ENCODE measurements at places on chromosomes 6 and 20.

DNA sequence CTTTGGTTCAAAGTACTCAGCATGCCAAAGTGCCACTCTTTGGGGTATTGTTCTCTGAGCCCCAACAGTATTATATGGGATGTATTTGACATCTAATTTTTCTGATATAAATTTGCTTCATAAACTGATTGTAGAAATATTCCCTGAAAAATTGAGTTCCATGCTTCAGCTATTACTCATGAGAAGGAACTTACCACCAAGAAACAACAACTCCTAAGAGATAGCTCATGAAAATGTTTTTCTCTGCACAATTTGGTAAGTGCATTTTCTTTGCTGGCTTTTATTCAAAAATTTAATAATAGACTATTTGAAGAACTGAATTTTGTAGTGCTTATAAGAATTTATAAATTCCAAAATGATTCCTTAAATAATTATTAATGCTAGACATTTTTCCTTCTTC, 12.8 kb upstream of the TPD52L1 start:
- no peak for DNase-seq

- DNase-seq = no peak
Measured at GRCh38 chr6:156260815-156261214, 516.4 kb upstream of the ARID1B start.

DNA sequence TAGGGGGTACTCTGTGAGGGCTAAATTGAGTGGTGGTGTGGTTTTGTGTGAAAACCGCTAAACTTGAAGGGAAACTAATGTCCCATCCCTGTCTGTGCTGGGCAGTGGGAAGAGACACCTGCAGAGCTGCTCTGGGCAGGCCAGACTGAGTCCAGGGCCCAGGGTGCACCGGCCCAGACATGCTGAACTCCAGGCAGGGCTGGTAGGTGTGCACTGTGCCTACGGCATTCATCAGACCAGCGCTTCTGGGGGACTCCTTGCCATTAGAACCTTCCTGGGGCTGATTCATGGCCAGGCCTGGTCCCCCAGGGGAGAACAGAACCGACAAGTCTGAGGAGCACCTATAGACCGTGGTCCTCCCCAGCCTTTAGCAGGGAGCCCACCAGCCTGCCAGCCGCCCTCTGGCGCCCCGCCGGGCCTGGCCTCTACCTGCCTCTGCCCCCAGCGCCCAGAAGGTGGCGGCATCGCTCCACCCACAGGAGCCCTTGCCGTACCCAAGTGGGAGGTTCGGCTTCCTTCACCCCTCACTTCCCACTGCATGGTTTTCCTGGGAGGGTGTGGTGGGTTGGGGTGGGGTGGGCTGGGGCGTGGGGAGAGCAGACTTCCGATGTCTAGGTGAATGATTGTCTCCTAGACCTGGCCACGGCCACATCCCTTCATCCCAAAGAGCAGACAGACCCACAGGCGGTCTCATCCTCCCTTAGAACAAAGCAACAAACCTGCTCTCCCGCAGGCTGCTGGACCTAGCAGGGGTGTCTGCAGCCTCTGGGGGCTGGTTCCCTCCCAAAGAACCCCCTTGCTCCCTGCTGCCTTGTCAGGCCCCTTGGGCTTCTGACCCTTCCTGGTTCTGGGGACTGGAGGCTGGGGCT, 15.5 kb downstream of the CCDC167 start:
- DNase-seq = peak; percentile 83

DNA sequence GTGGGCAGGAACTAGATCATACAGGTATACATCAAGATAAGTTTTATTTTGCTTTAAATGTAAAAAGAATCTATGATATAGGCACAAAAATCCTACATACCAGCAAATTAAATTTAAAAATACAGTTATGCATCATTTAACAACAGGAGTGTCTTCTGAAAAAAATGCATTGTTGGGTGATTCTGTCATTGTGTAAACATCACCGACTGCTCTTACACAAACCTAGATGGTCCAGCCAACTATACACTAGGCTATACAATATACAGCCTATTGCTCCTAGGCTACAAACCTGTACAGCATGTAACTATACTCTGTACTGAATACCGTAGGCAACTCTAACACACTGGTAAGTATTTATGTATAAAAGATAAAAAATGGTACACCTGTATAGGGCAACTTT, 139.4 kb downstream of the RNGTT start:
- DNase-seq = no peak

- no peak for DNase-seq
Measured at GRCh38 chr6:113067612-113068275, 720.6 kb downstream of the RFPL4B start.

DNA sequence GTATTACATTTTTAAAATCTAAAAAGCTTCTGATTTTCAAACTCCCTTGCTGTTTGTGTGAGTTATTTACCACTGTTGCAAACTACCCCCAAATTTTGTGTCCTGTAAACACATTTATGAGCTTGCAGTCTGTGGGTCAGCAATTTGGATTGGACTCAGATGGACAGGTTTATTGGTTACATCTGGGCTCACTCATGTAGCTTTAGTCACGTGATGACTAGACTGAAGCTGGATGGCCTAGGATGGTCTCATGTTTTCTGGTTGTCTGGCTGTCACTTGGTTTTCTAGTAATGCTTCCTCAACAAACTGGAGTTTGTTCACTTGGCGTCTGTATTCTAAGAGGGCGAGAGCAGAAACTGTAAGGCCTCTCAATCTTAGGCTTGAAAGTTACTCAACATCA, 12.2 kb upstream of the C6orf58 start:
- no peak for DNase-seq

DNA sequence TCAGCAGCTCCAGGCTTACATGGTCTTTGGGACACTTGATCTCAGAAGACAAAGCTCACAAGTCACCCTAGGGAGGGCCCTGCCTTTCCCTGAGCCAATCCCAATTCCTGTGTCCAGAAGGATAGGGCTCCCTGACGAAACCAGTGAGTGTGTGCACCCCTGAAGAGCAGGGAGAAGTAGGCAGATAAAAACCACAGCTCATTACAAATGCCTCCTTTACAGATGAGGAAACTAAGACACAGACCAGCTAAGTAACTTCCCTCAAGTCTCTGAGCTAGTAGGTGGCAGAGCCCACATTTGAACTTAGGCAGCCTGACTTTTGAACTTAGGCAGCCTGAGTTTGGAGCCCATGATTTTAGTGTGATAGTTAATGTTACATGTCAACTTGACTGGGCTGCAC, 6.7 kb upstream of the ZFAND3 start:
- DNase-seq = no peak

GRCh38 chr20:3473944-3474343, 3.1 kb downstream of the ATRN start:
- DNase-seq = no peak

- DNase-seq = peak; percentile 58
Measured at GRCh38 chr6:2853769-2854395, 12.2 kb upstream of the SERPINB1 start.
